Stimulated activated CD4-positive, alpha-beta T cell treated with anti-CD3 and anti-CD28 coated beads, Interleukin-12 subunit alpha, Interleukin-12 subunit beta, amount 100 ng/mL, for 24 hours (primary cell): ENCODE measurements at places on chromosomes 5 and 9.

DNA sequence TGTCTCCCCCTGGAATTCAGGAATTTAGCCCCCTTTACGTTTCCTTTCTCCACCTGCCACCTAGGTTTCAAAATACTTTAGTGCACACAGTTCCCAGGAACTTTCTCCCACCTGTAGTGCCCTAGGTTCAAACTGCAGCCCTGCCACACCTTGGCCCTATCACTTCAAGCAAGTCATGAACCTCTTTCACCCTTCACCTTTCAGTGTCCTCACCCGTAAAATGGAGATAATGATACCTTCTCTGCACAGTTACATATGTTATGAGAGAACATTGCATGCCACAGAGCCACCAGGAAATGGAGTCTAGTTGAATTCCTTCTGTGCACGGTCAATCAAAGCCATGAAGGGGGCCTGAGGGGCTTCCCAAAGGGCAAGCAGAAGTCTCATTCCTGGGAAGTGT, 9.8 kb upstream of the EEIG1 start:
- DNase-seq: no peak

DNA sequence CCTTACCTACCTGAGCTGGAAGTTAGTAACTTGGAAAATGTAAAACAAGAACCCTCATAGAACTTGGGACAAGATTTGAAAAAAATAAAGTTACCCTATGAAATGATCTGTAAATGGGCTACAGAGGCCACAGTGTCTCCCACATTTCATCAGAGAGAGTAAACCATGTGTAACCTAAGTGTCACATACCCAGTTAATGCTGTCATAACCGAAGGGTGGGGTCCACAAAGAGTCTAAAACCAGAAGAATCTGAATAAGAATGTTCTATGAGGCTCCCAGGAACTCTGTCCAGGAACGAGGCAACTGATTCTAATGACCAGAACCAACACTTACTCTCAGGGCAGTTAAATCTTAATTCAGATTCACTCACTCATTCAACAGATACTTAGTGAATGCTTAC, 1.0 kb upstream of the FAM13B start:
- DNase-seq: no peak

DNA sequence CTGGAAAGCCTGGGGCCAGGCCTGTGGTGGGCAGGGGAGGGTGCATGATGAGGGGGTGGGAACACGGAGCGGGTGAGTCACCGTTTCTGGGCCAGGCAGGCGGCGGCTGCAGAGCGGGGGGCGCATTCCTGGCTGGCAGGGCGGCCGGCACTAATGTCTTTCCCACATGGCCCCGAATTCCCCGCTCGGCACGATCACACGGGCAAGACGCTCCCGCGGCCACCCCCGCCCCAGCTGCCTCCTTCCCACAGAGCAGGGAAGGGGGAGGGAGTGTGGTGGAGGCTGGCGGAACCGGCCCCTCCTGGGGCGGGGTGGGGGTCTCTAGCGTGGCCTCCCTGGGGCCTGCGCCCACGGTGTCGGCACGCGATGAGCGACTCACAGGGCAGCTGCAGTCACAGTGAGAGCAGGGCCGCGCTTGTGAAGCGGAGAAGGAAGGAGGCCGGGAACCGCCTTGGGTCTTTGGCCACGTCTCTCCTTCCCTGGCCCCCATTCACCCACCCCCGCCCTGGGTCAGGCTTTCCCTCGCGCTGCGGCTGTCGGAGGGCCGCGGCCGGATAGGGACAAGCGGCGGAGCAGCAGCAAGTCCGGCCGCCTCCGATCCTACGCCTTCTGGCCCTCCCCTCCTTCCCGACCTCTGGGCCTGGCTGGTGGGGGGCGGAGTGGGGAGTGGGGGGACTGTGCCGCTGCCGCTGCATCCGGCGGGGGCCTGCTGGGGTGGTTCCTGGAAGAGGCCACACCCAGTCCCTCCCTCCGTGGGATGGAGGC, 48.9 kb downstream of the CXXC5 start:
- no peak for DNase-seq

GRCh38 chr5:123089914-123090660, 1.0 kb downstream of the PRDM6 start:
- DNase-seq: no peak

GRCh38 chr5:164377746-164378145, 872.3 kb downstream of the MAT2B start:
- DNase-seq: no peak

- DNase-seq: no peak
Measured at GRCh38 chr9:15512889-15513288, 2.1 kb upstream of the PSIP1 start.

DNA sequence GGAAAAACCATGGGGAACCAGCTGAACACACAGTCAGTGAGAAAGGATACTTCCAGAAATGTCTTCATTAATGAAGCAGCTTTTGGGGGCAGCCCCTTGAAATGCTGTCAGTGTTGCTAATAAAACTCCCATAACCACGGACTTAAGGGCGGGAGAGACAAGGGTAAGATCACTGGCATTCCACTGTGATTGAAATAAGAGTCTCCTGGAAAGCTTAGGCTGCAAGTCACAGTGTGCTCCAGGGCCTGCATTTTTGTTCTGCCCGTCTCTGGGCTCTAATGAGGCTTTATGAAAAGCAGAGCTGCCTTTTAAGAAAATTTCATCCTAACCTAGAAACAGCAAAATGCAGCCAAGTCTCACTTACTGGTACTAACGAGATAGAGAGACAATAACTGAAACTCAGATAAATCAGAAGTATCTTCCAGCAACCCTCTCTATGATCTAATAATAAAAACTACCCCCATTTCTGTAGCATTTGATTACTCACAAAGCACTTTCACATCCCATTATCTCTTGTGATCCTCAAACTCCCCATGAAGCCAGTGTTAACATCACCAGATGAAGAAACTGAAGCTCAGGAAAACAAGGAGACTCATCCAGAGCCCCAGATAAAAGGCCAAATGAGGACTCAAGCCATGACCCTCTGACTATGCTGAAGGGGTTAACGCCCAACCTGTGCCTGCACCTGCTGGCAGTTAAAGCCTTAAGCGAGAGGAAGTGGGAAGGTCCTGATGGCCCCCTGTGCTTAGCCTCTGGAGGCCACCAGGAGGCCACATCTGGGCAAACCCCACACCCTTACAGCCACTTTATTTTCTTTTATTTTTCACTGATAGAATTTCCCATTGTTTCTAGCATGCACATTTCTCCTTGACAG, 37.5 kb downstream of the SPOCK1 start:
- DNase-seq: no peak

DNA sequence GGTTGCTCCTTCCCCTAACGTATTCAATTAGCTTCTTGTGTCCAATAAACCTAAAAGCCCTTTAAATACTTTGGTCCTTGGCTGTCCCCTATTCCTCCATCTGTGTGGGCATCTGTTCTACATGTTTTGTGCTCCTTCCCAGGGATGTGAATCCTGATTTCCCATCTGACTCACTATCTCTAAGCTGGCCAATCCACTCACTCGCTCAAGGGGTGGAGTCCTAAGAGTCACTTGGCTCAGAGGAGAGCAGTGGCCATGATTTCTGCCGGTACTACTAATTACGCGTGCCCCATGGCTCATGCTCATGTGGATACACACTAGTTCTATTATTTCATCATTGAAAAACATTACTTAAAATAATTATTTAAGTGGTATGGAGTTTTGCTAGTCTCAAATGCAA, 89.6 kb downstream of the TAF11L14 start:
- no peak for DNase-seq

DNA sequence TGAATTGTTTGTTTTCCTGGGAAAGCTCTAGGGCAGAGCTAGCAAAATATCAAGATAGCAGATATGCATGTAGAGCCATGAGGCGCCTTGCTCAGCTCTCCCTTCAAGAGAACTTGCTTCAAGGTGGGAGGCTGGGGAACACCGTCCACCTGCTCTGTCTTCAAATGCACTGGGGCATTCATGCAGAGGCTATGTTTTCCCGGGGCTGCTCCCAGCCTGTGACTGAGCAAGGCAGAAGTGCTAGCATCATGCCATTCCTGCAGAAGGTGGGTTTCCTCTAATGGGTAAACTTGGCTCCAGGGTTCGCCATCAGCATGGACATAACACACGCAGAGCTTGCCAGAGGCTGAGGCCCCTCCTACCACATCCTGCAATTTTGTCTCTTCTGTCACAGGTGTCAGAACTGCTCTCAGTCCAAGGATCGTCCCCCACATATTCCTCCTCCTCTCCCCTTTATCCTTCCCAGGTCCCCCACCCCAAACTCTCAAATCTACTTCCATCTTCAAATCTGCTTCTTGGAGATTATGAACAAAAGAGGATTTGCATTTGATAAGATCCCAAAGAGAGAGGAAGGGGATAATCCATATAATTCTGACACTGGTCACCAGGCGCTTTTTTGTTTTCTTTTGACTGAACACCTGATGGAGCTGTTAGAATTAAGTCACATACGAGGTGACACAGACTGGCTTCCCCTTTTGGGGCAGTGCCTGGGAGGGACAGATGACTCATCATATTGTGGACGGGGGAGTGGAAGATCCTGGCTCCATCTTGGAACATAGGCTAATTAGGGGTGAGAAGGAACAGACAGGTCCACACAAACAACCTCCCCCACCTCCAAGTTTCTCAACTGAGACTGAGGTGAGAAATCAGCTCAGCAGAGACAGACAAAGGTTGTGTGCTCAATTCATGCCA, 85.0 kb upstream of the TAF11L2 start:
- DNase-seq: no peak

DNA sequence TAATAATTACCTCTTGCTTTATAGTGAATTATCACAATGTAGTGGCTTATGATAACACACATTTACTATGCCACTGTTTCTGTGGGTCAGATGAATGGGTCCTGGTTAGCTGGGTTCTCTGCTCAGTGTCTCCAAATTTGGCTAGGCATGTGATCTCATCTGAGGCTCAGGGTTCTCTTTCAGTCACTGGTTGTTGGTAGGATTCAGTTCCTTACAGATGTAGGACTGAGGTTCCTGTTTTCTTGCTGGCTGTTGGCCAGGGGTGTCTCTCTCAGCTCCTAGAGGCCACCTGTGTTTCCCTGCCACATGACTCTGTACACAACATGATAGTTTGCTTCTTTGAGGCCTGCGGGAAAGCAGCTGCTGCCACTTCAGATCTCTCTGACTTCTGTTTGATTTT, 7.1 kb downstream of the NFX1 start:
- no peak for DNase-seq

DNA sequence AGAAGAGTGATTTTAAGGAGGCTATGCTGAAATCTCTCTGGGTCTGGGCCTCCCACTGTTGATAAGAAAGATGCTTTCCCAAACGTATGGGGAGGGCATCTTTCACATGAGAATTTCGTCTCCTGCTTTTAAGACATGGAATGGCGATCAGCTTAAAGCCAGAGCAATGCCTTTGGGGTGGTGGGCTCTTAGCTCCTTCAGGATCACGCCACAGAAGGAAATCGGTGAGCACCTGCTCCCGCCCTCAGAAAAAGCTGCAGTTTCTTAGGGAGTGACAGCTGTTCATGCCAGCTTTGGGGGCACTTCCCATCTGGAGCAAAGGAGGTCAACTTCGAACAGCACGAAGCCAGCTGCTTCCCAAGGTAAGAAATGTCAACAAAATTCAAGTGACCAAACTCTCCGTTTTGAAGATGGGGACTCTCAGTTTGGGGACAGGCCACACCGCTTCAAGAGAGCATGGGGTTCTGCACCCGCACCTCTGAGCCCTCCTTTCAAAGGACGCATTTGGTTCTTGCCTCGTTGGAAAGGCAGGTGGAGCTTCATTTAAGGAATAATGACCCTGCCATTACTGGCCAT, 39.0 kb downstream of the TRIP13 start:
- no peak for DNase-seq

GRCh38 chr5:72096602-72097188, 10.6 kb upstream of the MAP1B start:
- DNase-seq: no peak

GRCh38 chr5:67908126-67908765, 307.3 kb upstream of the PIK3R1 start:
- DNase-seq: no peak

- no peak for DNase-seq
Measured at GRCh38 chr5:170105642-170106611, at the start of gene FOXI1. Gene FOXI1 (plus strand): TSS chr5:170105897. CDS start chr5:170105958, 61 bp downstream.

DNA sequence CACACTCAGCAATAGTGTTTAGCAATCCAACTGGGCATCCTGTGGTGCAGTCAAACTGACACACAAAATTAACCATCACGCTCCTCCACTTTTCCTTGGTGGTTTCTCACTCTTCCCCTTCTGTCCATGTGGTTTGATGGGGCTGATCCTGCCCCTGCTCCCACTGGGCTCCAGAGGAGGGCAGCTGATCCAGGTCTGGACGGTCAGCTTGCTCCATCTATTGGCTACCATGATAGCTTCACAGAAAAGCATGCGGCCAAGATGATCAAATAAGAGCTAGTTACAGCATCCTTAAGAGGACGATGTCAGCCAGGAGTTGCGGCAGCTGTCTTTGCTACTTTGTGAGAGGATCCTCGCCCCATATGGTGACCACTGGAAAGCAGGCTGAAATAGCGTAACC, 29.6 kb upstream of the RANBP17 start:
- DNase-seq: no peak

DNA sequence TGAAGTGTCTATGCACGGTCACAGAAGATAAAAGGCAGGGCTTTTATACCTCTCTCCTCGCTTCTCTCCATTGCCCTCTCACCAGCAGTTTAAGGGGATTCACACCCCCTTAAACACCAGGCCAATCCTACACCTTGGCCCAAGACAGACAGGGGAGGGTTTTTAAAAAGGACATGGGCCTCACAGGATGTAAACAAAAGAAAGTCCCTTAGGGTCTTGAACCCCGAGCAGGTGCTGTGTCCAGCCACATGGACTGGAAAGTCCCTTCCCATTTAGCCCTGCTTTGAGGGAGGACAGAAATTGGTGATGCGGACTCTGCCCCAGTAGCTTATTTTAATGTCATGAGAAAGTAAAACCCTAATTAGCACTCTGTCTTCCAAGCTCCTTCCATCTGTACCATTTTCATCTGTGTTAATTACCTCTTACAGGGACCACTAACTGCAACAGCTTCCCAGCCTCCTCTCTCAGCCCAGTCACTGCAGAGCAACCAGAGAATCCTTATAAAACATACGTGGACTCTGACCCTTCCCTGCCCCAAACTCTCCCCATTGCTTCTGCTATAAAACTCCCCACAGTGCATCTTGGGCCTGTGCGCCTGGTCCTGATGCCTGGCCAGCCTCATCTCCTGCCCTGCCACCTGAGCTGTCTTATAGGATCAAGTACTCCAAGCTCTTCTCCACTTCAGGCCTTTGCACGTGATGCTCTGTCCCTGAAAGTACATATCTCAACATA, 16.7 kb downstream of the WHRN start:
- no peak for DNase-seq

- no peak for DNase-seq
Measured at GRCh38 chr9:8484597-8485191, 685.1 kb upstream of the DMAC1 start.
